Stomach (tissue), 19 donors: ENCODE measurements at places on chromosomes 2 and 18. TPM values are rescaled to one million over a fixed set of nuclear protein-coding genes. Genes with fewer than 3 reads are reported as not detected.

- H3K4me1 ChIP-seq = peaks cover 2% of the 10 kb centered on the region
- no peak for DNase-seq
- no peak overlapping the region for H3K4me3 ChIP-seq
- no peaks in the 10 kb centered on the region for H3K27me3 ChIP-seq
- no peak overlapping the region for H3K27ac ChIP-seq
These were observed 31.0 kb upstream of the ASPRV1 start for GRCh38 chr2:69992310-69993047.

GRCh38 chr2:238598802-238599530 lies 172.2 kb downstream of the ASB1 start:
- no peaks in the 10 kb centered on the region for H3K4me1 ChIP-seq
- DNase-seq = no peak
- peaks cover 5% of the 10 kb centered on the region for H3K27me3 ChIP-seq
- H3K4me3 ChIP-seq = no peak overlapping the region

DNA sequence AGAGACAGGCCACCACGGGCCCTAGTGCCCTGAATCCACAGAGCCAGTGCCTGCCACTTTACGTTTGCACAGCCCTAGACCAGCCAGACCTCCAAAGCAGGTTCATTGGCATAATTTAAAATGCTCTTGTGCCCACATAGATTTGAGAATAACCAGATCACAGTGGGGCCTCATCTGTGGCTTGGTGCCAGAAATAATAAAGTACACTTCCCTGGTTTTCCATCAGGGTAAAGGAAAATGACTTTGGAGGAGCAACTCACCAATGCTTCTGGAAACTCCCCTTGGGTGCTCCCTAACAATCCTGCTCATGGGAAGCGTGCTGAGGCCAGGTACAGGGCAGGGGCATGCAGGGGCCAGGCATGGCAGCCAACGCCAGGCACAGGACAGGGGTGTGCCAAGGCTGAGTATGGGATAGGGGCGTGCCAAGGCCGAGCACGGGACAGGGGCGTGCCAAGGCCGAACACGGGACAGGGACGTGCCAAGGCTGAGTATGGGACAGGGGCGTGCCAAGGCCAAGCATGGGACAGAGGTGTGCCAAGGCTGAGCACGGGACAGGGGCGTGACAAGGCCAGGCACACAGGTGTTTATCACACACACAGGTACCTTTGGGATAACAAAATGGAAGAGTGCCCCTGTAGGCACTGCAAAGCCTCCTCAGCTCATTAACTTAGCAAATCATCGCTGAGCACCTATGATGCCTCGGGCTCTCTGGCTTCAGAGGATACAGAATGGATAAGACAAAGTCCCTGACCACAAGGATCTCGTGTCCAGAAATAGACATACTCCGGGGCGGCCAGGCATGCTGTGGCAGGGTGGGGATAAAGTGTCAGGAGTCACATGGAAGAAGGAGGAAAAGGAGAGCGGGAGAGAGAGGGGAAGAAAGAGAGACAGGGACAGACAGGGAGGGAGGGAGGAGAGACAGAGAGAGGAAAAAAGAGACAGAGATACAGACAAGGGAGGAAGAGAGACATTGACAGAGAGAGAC lies 334.7 kb downstream of the EIPR1 start:
- no peaks in the 10 kb centered on the region for H3K36me3 ChIP-seq
- peaks cover 3% of the 10 kb centered on the region for H3K27me3 ChIP-seq
- no peak overlapping the region for H3K4me3 ChIP-seq

- no peak overlapping the region for H3K27ac ChIP-seq
- H3K4me3 ChIP-seq = no peak overlapping the region
- H3K4me1 ChIP-seq = no peaks in the 10 kb centered on the region
- H3K27me3 ChIP-seq = no peaks in the 10 kb centered on the region
These were observed 236.8 kb upstream of the FAM98A start for GRCh38 chr2:33835911-33836310.

DNA sequence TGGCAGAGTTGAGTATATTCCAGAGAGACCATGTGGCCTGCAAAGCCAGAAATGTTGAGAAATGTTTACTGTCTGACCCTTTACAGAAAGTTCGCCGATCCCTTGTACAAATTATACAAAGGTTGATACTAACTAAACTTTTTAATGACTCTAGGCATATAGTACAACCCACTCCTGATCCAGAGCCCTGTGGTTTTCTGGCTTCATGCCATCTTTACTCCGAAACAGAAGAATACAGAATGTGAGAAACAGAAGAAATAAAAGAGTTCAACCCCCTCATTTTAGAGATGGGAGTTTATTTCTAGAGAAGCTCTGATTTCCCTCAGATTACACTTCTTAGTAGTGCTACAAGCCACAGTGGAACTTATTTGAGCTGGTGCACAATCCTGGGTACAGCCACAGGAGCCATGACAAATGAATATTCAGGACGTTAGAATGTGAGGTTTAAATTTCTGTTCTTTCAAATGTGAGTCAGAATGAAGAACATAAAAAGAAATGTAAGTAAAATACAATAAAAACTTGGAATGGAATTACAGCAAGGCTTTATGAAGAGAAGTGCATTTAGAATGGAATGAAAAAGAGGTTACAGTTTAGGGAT lies 38.0 kb upstream of the SMCHD1 start:
- DNase-seq = no peak
- no peaks in the 10 kb centered on the region for H3K27me3 ChIP-seq
- no peaks in the 10 kb centered on the region for H3K36me3 ChIP-seq
- H3K27ac ChIP-seq = no peak overlapping the region
- no peak overlapping the region for H3K4me3 ChIP-seq
- H3K4me1 ChIP-seq = no peaks in the 10 kb centered on the region

GRCh38 chr2:141186413-141187074 lies 944.3 kb downstream of the LRP1B start:
- H3K4me1 ChIP-seq = no peaks in the 10 kb centered on the region
- H3K27ac ChIP-seq = no peak overlapping the region
- no peaks in the 10 kb centered on the region for H3K36me3 ChIP-seq
- no peak for DNase-seq

MZT2B gene
- total RNA-seq = 83.9 TPM

AOX1 gene
- total RNA-seq = 6.4 TPM

MRPL53 gene
- 15.8 TPM for total RNA-seq
